ENCODE measurements at places on chromosomes 3 and 15. TPM values are rescaled to one million over a fixed set of nuclear protein-coding genes. Genes with fewer than 3 reads are reported as not detected.

- no peak for DNase-seq
These were observed 84.7 kb downstream of the EOMES start for GRCh38 chr3:27637346-27637995.

The SMCO1 gene
- not detected for total RNA-seq

The ARGFX gene
- not detected for total RNA-seq

DNA sequence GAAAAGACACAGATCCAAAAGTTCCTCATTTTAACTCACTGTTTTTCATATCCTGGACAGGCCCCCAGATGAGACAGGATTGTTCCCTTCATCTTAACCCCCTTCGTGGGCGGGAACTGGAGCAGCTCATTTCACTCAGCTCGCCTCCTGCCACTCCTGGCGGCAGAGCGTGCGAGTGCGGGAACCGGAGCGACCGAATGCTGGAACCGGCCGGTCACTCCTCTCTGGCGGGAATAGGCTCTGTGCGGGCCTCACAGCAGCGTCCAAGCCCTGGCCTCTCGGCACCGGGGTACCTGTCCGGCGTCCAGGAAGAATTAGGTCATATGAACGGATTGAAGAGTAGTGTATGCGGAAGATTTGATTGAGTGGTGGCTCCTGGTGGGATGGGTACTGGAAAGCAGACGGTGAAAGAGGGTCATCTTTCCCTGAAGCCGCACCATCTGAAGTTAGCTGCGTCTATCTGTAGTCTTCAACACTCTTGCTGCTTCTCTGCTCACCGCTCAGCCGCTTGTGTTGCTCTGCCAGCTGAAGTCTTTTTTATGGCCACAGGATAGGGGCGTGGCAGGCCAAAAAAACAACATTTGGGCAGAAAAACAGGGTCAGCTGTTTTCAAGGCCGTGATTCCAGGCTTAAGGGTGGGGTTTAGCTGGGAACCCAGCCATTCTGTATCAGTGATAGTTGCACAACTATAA is 42.3 kb upstream of the FXR1 start:
- no peak for DNase-seq

- no peak for DNase-seq
These were observed 21.4 kb upstream of the ABHD17C start for GRCh38 chr15:80673561-80674244.
